ENCODE measurements at places on chromosomes 6 and 20.

DNA sequence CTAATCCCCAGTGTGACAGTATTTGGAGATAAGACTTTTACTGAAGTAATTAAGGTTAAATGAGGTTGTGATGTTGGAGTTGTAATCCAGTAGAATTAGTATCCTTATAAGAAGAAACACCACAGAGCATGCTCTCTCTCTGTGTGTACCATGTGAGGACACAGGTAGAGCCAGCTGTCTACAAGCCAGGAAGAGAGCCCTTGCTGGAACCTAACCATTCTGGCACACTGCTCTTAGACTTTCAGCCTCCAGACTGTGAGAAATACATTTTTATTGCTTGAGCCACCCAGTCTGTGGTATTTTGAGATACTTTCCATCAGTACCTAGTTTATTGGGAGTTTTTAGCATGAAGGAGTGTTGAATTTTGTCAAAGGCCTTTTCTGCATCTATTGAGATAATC lies 110.2 kb downstream of the PHF3 start:
- no peak for DNase-seq

DNA sequence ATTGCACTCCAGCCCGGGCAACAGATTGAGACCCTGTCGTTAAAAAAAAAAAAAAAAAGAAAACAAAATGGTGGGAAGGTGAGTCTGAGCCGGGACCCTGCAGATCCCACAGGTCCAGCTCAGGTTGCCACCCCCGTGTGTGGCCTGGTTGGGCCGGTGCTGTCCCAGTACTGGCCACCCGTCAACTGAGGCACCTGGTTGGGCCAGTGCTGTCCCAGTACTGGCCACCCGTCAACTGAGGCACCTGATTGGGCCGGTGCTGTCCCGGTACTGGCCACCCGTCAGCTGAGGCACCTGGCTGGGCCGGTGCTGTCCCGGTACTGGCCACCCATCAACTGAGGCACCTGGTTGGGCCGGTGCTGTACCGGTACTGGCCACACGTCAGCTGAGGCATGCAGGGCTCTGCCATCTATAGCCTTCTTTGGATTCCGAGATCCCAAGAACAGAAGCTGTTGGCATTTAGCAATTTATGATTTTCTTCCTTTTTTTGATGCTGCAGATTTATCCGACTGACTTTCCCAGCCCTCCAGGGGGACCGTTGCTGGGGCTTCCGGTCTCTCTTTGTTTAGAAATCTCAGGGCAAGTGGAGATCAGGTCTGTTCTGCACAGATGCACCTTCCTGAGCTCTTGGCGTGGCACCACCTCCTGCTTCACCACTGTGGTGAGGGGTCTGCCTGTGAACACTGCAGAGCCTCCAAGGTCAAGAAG lies 113.8 kb downstream of the SYCP2 start:
- no peak for DNase-seq

DNA sequence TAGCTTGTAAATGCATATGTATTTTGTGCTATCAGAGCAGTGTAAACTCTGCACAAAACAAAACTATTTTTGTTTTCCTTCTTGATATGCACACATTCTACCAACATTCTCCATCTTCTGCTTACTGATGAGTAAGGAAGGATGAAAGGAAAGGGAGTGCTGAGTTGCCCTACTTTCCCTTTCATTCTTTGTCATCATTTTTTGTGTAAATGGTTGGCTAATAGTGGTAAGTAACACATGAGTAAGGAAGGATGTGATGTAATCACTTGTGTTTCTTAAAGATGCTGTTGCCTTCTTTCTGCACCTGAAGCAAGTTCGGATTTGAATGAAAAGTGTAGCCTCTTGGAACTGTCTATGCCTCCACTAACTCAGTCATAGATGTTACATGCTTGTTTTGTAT lies 4.6 kb upstream of the REV3L start:
- no peak for DNase-seq

GRCh38 chr6:125107896-125108295 lies 45.7 kb upstream of the TPD52L1 start:
- no peak for DNase-seq

- DNase-seq, result no peak
Observed at GRCh38 chr6:33490621-33491020, 36.2 kb downstream of the ZBTB9 start.

DNA sequence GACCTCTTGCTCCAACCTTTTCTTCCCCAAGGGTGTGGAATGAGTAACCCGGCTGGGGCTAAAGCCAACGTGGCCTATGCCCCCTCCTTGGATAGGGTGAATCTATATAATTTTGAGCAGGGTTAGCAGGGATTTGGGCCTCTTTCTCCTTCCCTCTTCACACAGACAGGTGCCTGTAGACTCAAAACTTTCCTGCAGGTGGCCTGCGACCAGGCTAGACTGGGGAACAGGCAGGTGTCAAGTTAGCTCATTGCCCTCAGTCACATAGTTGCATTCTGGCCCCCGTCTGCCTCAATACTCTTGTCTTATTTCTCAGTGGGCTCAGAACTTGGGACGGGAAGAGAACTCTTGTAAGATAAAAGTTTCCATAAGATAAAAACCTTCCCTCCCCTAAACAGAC lies 243.0 kb downstream of the ATXN1 start:
- DNase-seq, result no peak

DNA sequence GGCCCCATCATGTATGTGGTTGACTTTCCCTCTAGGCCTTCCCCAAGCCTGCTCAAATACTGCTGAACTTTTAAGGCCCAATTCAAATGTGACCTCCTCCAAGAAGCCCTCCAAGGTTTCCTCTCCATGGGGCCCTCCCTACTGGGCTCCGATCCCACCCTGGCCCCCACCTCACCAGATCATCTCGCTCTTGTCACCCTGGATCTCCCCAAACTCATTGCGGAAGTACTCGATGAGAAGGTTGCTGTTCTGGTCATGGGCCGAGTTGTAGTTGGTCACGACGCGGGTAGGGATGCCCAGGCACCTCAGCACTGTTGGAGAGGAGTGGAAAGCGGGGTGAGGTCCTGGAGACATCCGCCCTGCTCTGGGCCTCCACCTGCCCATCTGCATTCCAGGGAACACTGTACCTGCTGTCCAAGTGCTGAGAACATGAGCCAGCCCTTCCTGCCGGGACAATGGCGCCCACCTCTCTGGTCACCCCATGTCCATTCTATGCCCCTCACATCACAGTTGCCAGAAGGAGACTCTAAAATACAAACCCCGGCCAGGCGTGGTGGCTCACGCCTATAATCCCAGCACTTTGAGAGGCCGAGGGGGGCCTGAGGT lies 23.1 kb downstream of the TGM2 start:
- no peak for DNase-seq

DNA sequence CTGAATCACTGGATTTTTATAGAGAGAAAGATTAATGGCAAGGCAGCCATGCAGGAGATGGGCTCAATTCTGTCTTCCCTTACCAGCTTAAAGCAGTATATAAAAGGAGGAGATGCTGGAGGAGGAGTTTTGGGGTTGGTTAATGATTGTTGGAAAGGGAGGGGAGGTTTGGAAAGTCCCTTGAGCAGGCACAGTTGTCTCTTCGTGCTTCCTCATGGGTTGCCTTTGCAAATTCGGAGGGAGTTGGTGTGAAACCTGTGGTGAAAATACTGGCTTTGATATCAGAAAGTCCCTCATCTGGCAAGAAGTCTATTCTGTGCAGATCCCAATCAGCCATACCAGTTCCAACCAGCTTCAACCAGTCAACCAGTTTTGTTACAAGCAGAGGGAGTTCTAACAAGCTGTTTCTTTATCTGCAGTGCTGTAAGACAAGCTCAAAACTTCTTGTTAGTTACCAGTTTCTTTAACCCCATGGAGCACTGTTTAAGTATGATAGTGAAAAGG lies 107.0 kb downstream of the HIVEP1 start:
- DNase-seq, result peak; percentile 15

- no peak for DNase-seq
Observed at GRCh38 chr20:59547596-59547995, 56.7 kb upstream of the PHACTR3 start.

DNA sequence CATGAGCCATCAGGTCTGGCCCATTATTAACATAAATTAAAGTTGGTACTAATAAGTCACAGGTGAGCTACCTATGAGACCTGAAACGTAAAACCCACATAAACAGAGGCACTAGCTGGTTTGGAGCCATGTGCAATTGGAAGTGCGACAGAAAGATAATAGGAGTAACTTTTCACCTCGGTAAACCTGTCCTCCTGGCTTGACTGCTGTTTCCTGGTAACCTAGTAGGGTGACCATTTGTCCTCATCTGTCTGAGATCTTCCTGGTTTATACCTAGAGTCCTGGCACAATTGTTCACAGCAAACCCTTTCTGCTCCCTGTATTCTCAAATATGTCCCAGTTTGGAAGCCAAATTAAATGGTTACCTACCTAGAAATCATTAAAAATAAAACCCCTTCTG lies 7.4 kb downstream of the TBC1D20 start:
- no peak for DNase-seq

GRCh38 chr6:47655719-47656595 lies 42.4 kb upstream of the ADGRF4 start:
- no peak for DNase-seq

DNA sequence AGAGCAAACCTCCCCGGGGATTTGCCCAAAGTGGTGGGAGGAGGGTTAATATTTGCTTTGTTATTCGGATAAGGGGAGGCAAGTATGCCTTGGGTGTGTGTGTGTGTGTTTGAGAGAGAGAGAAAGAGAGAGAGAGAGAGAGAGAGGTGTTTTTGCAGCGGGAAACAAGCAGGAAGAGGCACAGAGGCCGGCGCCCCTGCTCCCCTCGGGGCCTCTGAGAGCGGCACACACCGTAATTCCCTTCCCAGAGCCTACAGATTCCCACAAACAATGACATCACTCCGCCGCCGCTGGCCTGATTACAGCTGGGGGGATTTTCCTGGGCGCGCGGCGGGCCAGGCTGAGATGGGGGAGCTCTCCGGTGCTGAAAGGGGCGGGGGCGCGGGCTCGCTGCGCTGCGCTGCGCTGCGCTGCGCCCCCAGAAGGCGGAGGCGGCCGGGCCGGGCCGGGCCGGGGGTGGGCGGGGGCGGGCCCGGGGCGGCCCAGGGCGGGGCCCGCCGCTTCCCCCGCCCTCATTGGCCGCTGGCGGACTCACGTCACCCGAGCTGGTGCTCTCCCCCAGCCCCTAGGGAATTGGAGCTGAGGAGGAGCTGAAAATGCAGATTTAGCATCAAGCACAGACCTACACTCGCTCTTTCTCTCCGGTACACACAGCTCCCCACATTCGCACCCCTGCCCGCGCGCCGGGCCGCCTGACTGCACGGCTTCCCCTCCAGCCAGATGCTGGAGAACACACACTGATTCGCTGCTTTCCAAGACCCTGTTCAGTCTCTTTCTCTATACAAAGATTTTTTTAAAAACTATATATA lies at the start of gene PCSK2:
Gene PCSK2 (plus strand): TSS at position 631 of the 809 bp plus-strand sequence. CDS start 266 bp downstream, outside the sequence.
- peak; percentile 63 for DNase-seq

DNA sequence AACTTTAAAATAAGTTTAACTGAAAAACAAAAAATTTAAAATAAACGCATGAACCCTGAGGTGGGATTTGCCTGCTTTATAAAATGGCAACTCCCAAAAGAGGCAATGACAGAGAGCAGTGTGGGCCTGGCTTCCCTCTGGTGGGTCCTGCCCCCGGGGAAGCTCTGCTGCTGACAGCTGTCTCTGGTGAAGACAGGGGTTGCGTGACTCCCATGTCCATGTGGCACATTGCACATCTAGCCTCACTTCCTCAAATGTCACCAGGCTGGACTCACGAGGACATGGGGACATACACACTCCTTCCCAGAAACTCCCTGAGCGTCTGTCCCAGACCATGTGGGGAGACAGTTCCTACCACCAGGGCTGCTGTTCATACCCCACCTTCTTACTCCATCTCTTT lies 66.2 kb downstream of the ABHD12 start:
- no peak for DNase-seq

DNA sequence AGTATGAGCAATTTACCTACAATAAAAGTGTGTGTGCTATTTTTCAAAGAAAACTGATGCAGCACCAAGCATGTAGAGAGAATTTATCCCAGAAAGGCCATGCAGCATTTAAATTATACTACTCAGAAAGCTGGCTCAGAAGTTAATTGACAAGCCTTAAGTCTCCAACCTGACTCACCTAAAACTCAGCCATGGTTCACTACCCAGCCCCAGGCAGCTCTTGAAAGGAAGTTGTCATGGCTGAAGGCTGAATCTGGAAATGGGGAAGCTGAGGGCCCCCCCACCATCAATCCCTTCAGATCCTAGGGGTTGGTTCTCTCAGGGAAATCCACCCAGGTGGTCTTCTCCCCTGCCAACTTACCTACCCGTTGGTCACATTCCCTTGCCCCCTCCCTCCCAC lies 19.7 kb downstream of the PPIL6 start:
- DNase-seq, result peak; percentile 72

GRCh38 chr6:10418361-10418861 lies 3.5 kb upstream of the TFAP2A start:
- DNase-seq, result peak; percentile 22

DNA sequence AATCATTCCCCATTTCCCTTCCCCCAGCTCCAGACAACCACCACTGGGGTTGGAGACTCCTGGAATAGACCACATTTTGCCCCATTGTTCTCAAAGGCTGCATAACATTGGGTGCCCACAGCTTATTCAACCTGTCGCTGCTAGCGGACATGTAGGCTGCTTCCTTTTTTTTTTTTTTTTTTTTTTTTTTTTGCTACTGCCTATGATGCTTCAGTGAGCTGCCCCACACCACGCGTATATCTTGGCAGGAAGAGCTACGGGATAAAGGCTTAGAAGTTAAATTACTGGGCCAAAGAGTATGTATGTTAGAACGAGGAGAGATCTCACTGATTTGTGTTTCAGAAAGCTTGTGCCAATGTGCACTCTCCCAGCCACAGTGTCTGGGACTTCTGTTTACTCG lies 7.0 kb downstream of the LBP start:
- no peak for DNase-seq

DNA sequence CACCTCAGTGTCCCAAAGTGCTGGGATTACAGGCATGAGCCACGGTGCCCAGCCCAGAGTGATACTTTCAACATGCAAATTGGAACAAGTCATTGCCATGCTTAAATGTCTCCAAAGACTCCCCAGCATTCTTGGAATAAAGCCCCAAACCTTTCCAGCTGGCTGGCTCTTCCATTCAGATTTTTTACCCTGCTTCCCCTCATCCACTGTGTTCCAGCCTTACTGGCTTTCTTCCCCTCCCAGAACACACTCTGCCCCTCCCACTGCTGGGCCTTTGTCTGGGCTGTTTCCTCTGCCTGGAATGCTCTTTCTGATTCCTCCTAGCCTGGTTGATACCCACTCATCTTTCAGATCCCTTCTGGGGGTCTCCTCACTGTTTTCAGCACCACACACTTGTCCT lies 40.1 kb upstream of the NNAT start:
- DNase-seq, result no peak

- DNase-seq, result no peak
Observed at GRCh38 chr20:49821870-49822331, 9.3 kb downstream of the SLC9A8 start.

DNA sequence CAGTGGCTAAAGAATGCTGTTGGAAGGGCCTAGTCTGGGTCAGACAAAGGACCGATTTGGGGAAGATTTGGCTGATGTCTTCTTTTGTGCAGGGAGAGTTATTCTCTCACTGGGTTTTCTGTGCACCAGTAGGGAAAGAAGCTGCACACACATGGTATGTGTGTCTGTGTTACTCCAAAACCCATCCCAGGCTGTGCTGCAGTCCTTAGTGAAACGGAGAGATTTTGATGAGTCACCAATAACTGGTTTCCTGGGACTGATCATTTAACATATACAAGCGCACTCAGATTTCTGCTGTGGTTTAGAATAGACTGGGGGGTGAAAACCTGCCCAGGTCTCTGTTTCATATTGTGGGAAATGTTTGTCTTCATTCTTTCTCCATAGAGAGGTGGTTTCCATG lies 1049.8 kb downstream of the KIF16B start:
- DNase-seq, result no peak

GRCh38 chr6:95819939-95820338 lies 195.8 kb upstream of the FUT9 start:
- peak; percentile 28 for DNase-seq

All from kidney (tissue), 22 donors.